ENCODE measurements at places on chromosomes 3 and 15.

- no peak for DNase-seq
These were observed 3.1 kb downstream of the SEMA3G start for GRCh38 chr3:52441772-52442332.

DNA sequence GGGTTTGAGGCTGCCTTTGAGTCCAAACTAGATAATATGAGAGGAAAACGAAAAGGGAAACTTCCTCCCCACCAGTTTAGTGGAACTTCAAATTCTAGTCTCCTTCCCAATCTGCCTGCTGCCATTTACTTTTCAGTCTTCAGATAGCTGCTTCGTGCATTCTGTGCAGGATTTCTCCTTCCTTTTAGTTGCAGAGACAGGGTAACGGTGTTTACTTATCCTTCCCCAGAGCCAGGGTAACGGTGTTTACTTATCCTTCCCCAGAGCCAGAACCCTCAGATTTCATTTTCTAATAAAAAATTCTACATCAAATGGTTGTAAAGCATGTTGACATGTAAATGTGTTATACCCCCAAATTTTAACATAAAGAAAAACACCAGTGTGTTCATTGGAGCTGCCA is 282.6 kb downstream of the VPS13C start:
- DNase-seq = peak; percentile 5

DNA sequence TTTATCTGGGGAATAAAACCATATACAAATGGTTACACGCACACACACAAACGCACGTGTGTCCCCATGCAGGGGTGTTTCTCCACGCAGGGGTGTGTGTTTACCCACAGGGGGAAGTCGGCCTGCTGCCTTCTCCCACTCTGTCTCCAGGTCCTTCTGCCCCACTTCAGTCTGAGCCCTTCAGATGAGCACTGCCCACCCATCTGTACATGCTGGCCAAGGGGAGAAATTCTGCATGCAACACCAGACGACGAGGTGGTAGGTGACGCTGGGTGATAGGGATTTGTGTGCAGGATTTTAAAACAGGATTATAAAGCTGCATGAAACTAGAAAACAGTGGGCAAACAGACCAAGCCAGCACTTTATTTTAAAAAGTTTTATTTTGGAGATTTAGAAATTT is 122.5 kb downstream of the TJP1 start:
- no peak for DNase-seq

- DNase-seq = no peak
These were observed 102.5 kb downstream of the EPHB1 start for GRCh38 chr3:134897391-134898141.

DNA sequence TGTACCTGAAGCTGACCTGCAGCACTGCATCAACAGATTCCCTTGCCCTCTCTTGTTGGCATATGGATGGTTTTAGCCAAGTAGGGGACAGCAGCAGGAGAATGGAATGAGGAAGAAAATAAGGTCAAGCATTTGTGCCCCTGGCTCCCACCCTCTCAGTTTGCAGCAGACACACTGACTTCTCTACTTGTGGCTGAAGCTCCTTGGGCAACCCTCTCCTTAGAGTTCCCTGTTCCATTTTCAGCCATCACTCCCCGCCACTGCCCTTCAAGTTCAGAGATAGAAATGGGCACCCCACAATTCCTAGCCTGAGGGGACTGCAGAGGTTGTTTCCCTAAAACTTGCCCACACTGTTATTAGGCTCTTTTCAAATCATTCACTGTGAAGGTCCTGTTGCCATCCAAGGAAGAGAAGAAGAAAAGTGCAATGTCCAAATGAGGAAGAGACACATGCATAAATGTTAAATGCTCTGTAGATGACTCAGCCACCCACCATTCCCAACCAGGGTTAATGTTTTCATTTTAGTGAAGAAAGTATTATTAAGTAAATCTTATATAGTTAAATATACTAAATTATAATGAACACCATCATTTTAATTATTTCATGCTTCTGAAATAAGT is 295.9 kb upstream of the UBE2E2 start:
- no peak for DNase-seq

- DNase-seq = no peak
These were observed 132.2 kb downstream of the MBNL1 start for GRCh38 chr3:152400887-152401286.

GRCh38 chr3:160103397-160103796 is 114.8 kb downstream of the IL12A start:
- no peak for DNase-seq

DNA sequence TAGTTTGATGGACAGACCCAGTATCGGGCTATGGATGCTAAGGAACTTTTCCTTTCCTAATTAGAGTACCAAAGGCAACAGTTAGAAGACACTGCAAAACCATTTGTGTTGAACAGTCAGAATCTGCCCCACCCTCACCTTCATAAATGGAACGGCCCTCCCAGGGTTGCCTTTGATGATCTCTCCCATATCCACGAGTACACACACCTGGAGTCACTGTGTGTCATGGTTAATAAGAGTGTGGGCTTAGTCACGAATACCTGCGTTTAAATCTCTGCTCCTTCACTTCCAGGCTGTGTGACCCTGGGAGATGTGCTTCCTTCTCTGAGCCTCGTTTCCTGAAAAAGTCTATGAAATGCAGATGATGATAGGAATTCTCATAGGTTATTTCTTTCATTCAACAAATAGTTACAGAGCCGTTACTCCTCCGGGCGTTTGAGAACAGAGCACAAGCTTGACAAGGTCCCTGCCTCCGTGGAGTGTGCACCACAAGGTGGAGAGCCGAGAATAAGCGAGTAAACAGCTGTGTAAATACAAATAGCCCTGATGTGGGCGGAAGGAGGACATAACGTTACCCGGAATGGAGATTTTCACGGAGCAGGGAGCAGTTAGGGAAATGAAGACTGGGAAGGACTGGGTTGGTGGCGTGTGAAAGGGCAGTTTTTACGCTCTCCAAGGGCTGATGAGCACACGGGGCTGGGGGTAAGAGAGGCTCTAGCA is 6.7 kb downstream of the SLC51A start:
- no peak for DNase-seq

GRCh38 chr3:194824701-194825111 is 139.0 kb downstream of the FAM43A start:
- no peak for DNase-seq
